ENCODE measurements at places on chromosomes 1 and 21. TPM values are rescaled to one million over a fixed set of nuclear protein-coding genes. Genes with fewer than 3 reads are reported as not detected.

DNA sequence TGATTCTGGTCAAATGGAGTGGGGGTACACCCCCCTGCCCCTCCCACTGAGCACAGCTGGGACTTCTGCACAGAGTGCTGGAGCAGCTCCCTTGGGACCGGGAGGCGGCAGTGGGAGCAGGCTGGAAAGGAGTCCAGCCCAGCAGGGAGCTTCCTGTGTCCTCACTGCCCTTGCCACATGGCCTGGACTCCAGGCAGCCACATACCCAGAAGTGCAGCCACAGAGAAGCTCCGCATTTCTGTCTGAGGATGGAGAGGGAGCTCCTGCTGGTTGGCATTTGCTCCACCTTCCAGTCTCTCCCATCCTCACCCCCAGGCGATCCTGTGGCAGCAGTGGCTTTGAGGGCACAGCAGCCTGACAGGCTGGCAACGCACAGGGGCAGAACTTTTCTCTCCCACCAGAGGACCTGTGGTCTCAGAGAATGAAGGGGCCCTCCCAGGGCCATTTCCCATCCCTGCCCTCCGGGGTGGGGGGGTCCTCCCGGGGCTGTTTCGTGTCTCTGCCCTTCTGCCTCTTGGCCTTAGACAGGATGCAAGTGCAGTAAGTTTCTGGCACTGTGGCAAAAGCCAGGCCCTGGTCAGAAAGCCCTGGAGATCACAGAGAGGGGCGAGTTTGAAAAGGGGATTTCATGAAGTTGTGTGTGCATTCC, 103.6 kb upstream of the COL6A1 start:
- H3K27ac ChIP-seq, result no peak overlapping the region
- no peak for DNase-seq
- no peak overlapping the region for H3K4me3 ChIP-seq
- H3K36me3 ChIP-seq, result no peaks in the 10 kb centered on the region
- H3K27me3 ChIP-seq, result no peaks in the 10 kb centered on the region
- peaks cover 27% of the 10 kb centered on the region for H3K4me1 ChIP-seq

GRCh38 chr1:164622068-164622845, 63.3 kb downstream of the PBX1 start:
- no peaks in the 10 kb centered on the region for H3K36me3 ChIP-seq
- H3K27ac ChIP-seq, result no peak overlapping the region

- no peak overlapping the region for H3K4me3 ChIP-seq
- H3K27me3 ChIP-seq, result no peaks in the 10 kb centered on the region
- H3K36me3 ChIP-seq, result no peaks in the 10 kb centered on the region
Measured at GRCh38 chr1:182139496-182139895, 78.0 kb upstream of the ZNF648 start.

GRCh38 chr1:186002406-186002805, 268.2 kb downstream of the HMCN1 start:
- H3K4me1 ChIP-seq, result no peaks in the 10 kb centered on the region
- H3K36me3 ChIP-seq, result no peaks in the 10 kb centered on the region
- no peak overlapping the region for H3K4me3 ChIP-seq
- DNase-seq, result no peak

GRCh38 chr1:99685516-99686180, 39.7 kb downstream of the PALMD start:
- H3K27me3 ChIP-seq, result peaks cover 10% of the 10 kb centered on the region
- DNase-seq, result peak; percentile 50

- DNase-seq, result peak; percentile 71
- peaks cover 39% of the 10 kb centered on the region for H3K4me1 ChIP-seq
- H3K27me3 ChIP-seq, result no peaks in the 10 kb centered on the region
- H3K4me3 ChIP-seq, result peak overlapping the region; percentile 97
Measured at GRCh38 chr1:150009604-150010392, 728 bp downstream of the OTUD7B start.

DNA sequence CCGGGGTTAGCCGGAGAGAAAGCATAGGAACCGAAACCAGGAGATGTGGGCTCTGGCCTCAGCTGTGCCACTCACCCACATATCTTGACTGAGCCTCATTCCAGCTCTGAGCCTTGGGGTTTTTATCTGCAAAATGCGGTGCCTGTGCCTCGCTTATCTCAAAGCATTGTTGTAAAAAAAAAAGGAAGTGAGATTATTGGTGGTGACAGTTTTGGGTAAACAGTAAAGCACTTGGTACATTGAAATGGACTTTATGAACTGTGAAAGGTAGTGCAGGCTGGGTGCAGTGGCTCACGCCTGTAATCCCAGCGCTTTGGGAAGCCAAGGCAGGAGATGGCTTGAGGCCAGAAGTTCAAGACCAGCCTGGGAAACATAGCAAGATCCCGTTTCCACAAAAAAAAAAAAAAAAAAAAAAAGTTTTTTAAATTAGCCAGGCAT, 3.8 kb downstream of the PTAFR start:
- peak; percentile 65 for DNase-seq
- no peaks in the 10 kb centered on the region for H3K36me3 ChIP-seq
- peak overlapping the region; percentile 29 for H3K4me3 ChIP-seq
- H3K27me3 ChIP-seq, result peaks cover 68% of the 10 kb centered on the region

DNA sequence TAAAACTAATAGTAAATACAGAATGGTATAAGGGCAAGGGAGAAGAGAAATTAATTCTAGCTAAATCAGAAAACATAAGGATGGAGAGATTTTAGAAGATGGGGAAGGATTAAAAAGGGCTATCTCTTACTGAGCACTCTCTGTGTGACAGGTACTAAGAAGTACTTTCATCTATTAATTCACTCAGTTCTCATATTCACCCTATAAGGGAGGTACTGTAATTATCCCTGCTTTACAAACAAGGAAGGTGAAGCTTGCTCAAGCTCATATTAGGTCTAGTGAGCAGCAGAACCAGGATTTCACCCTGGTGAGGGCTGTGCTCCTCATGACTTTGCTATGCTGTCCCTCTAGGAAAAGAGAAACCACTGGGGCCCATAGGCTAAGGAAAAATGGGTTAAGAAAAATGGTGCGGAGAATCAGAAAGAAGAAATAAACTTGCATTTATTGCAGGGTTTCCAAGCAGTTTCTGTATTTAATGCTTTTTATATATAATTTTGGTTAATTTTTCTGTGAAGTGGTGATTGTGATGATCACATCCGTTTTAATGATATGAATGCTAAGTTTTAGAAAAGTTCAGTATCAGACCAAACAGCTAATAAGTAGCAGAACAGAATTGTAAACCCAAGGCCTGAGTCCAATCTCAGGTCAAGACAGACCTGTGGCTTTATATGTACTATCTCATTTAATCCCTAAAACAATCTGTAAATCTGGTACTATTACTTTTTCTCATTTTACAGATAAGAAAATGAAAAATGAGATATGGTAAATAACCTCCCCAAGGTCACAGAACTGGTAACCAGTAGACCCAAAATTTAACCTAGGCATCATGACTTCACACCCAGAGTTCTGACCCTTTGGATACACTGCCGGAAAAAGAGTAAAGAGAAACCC, 1.7 kb downstream of the PCNX2 start:
- peak overlapping the region; percentile 83 for H3K27ac ChIP-seq
- H3K27me3 ChIP-seq, result no peaks in the 10 kb centered on the region
- H3K4me3 ChIP-seq, result peak overlapping the region; percentile 97
- no peaks in the 10 kb centered on the region for H3K36me3 ChIP-seq
- peaks cover 31% of the 10 kb centered on the region for H3K4me1 ChIP-seq

- peaks cover 21% of the 10 kb centered on the region for H3K36me3 ChIP-seq
- no peaks in the 10 kb centered on the region for H3K27me3 ChIP-seq
Measured at GRCh38 chr1:35555601-35556477, 1.4 kb downstream of the KIAA0319L start.

DNA sequence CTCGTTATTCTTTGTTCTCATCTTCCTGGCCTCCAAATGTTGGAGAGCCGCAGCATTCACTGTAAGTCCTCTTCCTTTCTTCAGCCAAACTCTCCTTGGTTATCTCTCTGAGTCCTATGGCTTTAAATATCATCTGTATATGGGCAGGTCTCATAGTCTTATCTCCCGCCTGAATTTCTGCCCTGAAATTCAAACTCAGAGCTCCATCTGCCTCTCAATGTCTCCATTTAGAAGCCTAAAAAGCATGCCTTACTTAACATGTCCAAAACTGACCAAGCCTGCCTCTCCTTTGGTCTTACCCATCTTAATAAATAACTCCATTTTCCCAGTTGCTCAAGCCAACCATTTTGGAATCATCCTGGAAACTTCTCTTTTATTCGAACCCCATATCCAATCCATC, 80.7 kb downstream of the DHRS3 start:
- no peak for DNase-seq
- H3K4me3 ChIP-seq, result no peak overlapping the region
- H3K27ac ChIP-seq, result no peak overlapping the region
- peaks cover 14% of the 10 kb centered on the region for H3K36me3 ChIP-seq

GRCh38 chr1:6785728-6786505, 663 bp downstream of the CAMTA1 start:
- peak overlapping the region; percentile 97 for H3K27ac ChIP-seq
- peak overlapping the region; percentile 98 for H3K4me3 ChIP-seq
- H3K36me3 ChIP-seq, result peaks cover 3% of the 10 kb centered on the region

DNA sequence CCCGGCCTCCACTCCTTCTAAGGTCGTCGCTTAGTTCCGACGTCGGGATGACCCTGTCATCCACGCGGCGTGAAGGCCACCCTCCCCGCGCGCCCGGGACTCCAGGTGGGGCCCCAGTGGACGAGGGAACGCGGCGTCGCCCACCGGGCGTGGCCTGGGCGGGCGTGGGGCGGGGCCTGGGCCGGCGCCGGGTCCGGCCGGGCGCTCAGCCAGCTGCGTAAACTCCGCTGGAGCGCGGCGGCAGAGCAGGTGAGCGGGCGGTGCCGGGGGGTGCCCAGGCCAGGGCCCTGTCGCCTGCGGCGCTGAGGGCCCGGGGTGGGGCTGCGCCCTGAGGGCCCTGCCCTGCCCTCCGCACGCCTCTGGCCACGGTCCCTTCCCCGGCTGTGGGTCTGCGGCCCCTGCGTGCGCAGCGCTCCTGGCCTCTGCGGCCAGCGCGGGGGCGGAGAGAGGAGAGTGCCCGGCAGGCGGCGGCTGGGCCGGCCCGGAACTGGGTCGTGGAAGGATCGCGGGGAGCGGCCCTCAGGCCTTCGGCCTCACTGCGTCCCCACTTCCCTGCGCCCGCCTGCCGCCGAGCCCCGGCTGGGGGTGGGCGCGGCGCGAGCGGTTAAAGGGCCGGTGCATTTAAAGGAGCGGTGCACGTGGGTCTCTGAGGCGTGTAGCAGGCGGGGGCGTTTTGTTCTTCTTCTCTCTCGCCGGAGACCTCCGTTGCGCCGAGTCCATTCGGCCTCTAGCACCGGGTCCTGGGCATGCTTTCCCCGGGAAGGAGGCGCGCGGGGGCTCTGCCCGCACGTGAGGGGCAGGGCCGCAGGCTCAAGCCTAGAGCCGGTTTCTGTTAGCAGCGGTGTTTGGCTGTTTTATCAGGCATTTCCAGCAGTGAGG, at the start of gene PSEN2:
Gene PSEN2, plus strand, starts transcription at position 216 of the 879 bp plus-strand sequence. CDS start 11,292 bp downstream, outside the sequence.
- peak within 1 kb of the TSS; percentile 72 for H3K27ac ChIP-seq
- H3K4me1 ChIP-seq, result peaks cover 17% of the 10 kb centered on the region
- peaks cover 30% of the 10 kb centered on the region for H3K27me3 ChIP-seq
- H3K4me3 ChIP-seq, result peak within 1 kb of the TSS; percentile 87
- DNase-seq, result peak; percentile 73
- no peaks in the 10 kb centered on the region for H3K36me3 ChIP-seq

TRNAU1AP gene
- 38.8 TPM for total RNA-seq

GNPAT gene
- total RNA-seq, result 60.1 TPM

VCAM1 gene
- 0.58 TPM for total RNA-seq

DIPK1A gene
- 8.4 TPM for total RNA-seq

MAB21L3 gene
- total RNA-seq, result not detected

All from activated T-cell treated with anti-CD3 and anti-CD28 coated beads, Interleukin-2, amount 50 U/mL, for 72 hours (primary cell).